Activated CD8-positive, alpha-beta memory T cell treated with anti-CD3 and anti-CD28 coated beads, Interleukin-2, amount 50 U/mL, for 4 hours (primary cell): ENCODE measurements at places on chromosomes 6 and 20.

DNA sequence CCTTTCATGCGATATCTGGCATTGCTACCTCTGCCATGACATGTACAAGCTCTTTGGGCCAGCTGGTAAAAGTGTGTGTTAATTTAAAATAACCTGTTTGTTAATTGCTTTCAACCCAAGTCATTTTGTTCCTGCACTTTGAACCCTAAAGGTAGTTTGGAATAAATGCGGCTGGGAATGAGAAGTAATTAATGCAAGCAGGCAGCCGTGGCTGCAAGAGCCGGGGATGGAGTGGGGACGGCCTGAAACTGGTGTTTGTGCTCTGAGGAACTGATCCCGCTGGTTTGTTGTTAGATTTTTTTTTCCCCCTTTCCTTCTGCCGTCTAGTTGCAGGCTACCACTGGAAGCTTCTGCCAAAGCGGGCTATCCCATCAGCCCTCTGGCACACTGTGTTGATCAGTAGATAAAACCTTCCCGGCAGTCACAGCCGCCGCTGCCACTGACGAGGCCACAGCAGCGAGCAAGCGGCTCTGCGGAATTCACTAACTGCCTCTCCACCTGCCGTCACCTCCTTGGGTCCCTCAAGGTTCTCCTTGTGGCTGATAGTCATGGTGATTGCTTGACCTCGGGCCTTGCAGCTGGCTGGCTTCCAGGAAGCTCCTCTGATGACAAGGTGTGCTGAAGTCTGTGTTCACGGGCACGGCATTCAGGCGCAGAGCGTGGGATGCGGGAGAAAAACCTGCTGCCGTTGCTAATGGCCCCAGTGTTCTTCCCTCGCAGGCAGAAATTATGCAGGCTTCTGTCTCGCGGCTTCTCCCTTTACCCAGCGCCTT lies 315.9 kb downstream of the TFAP2A start:
- DNase-seq: no peak

GRCh38 chr20:4567170-4567569 lies 154.5 kb upstream of the PRND start:
- no peak for DNase-seq

DNA sequence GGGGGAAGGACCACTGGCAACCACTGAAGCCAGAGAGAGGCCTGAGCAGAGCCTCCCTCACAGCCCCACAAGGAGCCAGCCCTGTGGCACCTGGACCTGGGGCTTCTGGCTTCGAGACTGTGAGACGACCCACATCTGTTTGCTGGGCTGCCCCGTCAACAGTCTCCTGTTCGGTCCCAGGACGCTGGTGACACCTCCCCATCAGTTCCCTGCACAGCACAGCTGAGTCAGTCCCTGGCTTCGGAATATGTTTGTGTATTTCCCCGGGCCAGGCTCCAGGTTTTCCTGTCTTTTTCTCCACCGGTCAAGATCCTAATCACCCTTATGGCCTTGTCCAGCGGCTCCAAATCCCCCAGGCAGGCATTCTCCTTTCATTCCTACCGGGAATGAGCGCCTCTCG lies 46.4 kb upstream of the SMOC2 start:
- no peak for DNase-seq

DNA sequence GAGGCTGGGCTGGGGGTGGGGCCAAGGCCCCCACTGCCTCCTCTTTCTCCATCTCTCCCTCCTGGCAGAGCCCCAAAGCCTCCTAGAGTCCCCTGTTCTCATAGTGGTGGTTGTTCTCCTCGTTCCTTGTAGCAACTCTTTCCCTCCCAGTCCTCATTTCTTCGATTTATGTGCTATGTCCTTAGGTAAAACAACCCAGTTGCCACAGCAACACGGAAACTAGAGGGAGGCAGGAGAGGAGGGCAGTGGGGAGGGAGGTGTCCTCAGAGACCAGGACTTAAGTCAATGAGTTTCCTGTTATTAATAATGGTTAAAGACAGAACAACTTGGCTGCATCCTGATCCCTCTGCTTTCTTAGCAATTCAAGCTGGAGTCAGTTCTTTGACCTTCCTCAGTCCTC lies 161.0 kb downstream of the INSM1 start:
- DNase-seq: no peak

DNA sequence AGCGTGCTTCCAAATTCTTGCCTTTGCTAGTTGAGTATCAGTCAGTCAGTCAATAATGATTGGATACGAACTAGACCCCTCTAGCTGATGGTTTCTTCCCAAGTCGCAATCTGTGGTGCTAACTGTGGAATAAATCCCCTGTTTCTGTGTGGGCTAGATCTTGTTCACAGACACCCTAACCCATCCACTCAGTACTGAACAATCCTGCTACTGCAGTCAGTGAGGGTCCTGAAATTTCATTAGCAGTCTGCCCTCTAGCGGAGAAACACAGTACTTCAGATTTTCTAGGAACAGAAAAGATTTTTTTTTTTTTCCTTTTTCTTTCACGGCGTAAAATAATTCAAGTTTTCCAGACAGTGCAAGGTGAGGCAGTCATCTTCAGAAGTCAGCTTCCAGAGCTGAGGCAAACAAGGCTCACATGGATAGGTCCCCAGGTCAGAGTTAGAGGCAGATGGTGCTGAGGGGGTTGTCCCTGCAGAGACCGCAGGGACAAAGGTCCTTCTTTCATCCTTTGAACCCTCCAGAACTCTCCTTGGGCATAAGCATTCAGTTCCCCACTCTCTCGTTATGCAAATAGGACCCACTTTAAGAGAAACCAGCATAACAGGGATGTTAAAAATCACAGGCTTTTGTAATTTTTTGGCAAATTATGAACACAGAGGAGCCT lies 119.6 kb downstream of the SCML4 start:
- DNase-seq: no peak
